AG08396 (cell line): ENCODE measurements at places on chromosomes 6 and 20.

GRCh38 chr6:32079566-32080290 lies 29.4 kb downstream of the TNXB start:
- no peak for DNase-seq

DNA sequence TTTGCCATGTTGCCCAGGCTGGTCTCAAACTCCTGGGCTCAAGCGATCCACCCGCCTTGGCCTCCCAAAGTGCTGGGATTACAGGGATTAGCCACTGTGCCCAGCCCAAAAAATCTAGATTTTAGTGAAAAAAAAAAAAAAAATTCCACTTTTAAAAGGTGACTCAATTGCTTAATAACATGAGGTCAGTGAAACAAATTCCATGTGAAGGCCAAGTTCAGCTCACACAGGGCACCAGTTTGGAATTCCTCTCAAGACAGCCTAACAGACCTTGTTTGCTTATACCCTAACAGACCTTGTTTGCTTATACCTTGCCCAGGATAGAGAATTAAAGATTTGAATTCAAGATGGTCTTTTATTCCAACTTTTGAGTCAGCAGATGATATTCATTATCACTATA lies 5.1 kb downstream of the RRBP1 start:
- DNase-seq, result no peak

DNA sequence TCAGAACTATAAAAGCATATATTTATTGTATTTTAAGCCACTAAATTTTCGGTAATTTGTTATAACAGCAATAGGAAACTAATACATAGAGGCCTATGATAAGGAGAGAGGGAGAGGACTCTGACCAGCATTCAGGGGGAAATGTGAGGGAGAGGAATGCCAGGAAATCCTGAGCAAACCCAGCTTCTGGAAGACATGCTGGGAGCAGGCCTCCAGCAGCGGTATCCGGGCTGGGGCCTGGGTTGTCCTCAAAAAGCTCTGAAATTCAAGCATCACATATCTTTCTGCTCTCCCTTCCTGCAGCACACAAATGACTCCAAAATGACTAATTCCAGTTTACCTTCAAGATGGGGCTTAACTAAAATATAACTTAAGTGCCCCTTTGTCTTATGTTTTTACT lies 33.4 kb upstream of the RIMS1 start:
- DNase-seq, result no peak

DNA sequence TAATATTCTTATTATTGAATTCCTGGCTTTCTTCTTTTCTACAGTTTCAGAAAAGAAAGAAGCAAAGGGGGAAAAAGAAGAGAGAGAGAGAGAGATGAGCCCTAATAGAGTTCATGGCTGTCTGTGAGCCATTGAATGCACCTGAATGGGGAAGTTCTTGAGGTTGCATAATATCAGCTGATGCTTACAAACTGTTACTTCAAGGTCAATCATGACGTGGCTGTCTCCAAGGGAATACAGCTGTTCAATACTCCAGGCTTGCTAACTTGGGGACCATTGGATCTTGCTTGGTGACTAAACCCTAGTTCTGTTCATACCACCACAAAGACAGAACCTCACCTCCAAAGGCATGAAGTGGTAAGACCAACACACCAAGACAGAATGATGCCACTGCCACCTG lies 180.4 kb downstream of the ADGRG6 start:
- DNase-seq, result no peak

- DNase-seq, result peak; percentile 60
These were observed 39.2 kb upstream of the TLDC2 start for GRCh38 chr20:36836591-36837269.

GRCh38 chr20:39378776-39379175 lies 416.6 kb downstream of the DHX35 start:
- no peak for DNase-seq

- no peak for DNase-seq
These were observed 1040.6 kb upstream of the CITED2 start for GRCh38 chr6:140414966-140415620.

- DNase-seq, result no peak
These were observed 23.4 kb upstream of the VEGFA start for GRCh38 chr6:43746613-43747102.

DNA sequence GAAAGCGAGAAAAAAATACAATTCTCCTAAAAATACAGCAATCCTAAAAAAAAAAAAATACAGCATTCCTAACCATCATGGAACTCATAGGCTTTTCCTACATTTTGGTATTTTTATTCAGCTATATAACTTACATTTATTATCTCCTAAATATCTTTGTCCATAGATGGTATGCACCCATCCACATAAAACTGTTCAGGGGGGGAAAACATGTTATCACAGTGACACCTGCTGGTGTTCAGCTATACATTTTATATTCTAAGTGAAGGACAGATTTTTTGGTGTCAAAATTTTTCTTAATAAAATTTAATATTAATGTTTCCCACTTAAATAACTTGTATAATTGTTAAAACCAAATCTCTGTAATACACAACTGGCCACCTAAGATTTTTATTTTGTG lies 58.0 kb downstream of the BLOC1S5 start:
- peak; percentile 36 for DNase-seq

GRCh38 chr6:27154696-27155095 lies 92.8 kb upstream of the PRSS16 start:
- no peak for DNase-seq
